ENCODE measurements at places on chromosomes 3 and 15.
A peak's percentile ranks its signal among the peaks of the same experiment; 100 is the strongest.

- DNase-seq = peak; percentile 40
Observed at GRCh38 chr3:54424292-54424691, 301.9 kb downstream of the CACNA2D3 start.

GRCh38 chr3:116741467-116741866 is 31.9 kb downstream of the TUSC7 start:
- DNase-seq = no peak

GRCh38 chr3:78497767-78498166 is 1270.0 kb downstream of the ROBO1 start:
- DNase-seq = no peak

DNA sequence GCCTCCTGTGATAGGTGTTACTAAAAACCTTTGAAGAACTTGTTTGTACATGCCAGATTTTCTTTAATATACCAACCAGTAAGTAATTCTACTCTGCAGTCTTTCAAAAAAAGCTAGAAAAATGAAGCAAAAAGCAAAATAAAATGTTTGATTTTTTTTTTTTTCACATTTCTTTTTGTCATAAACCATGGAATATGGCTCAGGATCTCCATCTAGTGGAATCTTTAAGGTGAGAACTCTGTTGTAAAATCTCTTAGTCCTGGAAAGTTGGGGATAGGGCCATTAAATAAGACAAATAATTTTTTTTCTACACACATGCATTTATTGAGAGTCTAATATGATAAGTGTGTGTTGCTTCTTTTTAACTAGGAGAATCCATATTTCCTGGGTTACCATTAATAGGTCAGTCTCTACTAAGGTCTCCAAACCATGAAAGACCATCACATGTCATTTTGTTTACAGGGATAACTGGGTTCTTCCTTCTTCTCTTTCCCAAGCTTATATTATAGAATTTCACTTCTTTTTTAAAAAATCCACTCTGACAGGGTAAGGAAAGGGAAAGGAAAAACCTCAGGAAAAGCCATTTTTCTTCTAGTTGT is 84.6 kb downstream of the SLC9A9 start:
- peak; percentile 13 for DNase-seq

DNA sequence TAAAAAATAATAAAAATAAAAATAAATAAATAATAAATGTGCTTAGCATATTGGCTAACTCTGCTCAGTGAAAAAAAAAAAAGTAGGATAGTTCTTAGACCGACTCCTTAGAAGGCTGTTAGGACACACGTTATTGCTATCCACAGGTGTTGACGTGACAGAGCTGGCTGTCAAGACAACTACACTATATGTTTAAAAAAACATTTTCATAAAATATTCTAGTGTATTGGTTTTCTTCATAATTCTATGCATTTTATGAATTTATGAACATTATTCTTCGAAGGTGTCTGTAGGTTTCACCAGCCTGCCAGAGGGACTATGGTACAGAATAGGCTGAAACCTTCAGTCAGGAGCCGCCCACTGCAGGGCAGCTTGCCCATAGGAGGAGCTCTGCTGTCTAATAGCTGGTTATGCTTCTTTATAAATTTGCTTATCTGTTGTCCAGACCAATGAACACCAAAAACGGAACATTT is 9.2 kb downstream of the TM4SF1 start:
- no peak for DNase-seq

GRCh38 chr3:190169877-190170276 is 49.2 kb upstream of the P3H2 start:
- peak; percentile 16 for DNase-seq

- DNase-seq = no peak
Observed at GRCh38 chr3:33364531-33365128, 75.6 kb downstream of the UBP1 start.

GRCh38 chr15:75073197-75073596 is 49.8 kb downstream of the PPCDC start:
- DNase-seq = no peak

- no peak for DNase-seq
Observed at GRCh38 chr15:25054329-25054728, 99.5 kb downstream of the SNRPN start.

- DNase-seq = no peak
Observed at GRCh38 chr15:26686547-26687187, 86.2 kb downstream of the GABRB3 start.
